ENCODE measurements at places on chromosomes 7 and 10. TPM values are rescaled to one million over a fixed set of nuclear protein-coding genes. Genes with fewer than 3 reads are reported as not detected.

The SORCS3 gene
- total RNA-seq = not detected

The ANKRD7 gene
- total RNA-seq = not detected

- H3K27ac ChIP-seq = no peak overlapping the region
- H3K4me1 ChIP-seq = no peaks in the 10 kb centered on the region
- no peaks in the 10 kb centered on the region for H3K36me3 ChIP-seq
These were observed 63.1 kb downstream of the MALRD1 start for GRCh38 chr10:19111501-19112267.

- no peak overlapping the region for H3K27ac ChIP-seq
- H3K4me3 ChIP-seq = no peak overlapping the region
- no peak for DNase-seq
These were observed 95.3 kb upstream of the ADO start for GRCh38 chr10:62709200-62709599.

GRCh38 chr7:123571684-123572083 lies 14.1 kb upstream of the NDUFA5 start:
- no peaks in the 10 kb centered on the region for H3K4me1 ChIP-seq
- H3K4me3 ChIP-seq = no peak overlapping the region
- H3K36me3 ChIP-seq = no peaks in the 10 kb centered on the region
- DNase-seq = no peak

The DYNC1I1 gene
- total RNA-seq = 1.3 TPM

The LIPF gene
- not detected for total RNA-seq

The TFR2 gene
- not detected for total RNA-seq

- no peaks in the 10 kb centered on the region for H3K36me3 ChIP-seq
- no peak overlapping the region for H3K27ac ChIP-seq
- H3K4me1 ChIP-seq = no peaks in the 10 kb centered on the region
These were observed 9.9 kb upstream of the CSGALNACT2 start for GRCh38 chr10:43128331-43128730.

- no peak overlapping the region for H3K4me3 ChIP-seq
- no peaks in the 10 kb centered on the region for H3K27me3 ChIP-seq
- no peak overlapping the region for H3K27ac ChIP-seq
- no peak for DNase-seq
- H3K36me3 ChIP-seq = no peaks in the 10 kb centered on the region
- H3K4me1 ChIP-seq = no peaks in the 10 kb centered on the region
These were observed 37.9 kb downstream of the GLI3 start for GRCh38 chr7:42198974-42199668.

The ZNF239 gene
- total RNA-seq = 4.9 TPM

DNA sequence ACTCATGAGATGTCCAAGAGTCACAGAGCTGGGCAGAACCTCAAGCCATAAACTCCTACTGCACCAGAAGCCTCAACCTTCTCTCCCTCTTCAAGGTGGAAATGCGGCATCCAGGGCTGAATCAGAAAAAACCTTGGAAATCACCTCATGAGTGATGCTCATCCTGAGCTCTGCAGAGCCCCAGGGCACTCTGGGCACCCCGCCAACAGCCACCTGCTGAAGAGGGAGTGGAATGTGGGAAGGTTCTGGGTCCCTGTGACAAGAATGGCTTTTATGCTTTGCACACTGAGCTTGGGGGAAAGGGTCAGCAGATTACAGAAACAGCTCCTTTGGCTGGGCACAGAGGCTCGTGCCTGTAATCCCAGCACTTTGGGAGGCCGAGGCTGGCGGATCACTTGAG lies 18.8 kb downstream of the NUDT1 start:
- H3K27me3 ChIP-seq = no peaks in the 10 kb centered on the region
- peak; percentile 44 for DNase-seq
- no peak overlapping the region for H3K27ac ChIP-seq
- peaks cover 7% of the 10 kb centered on the region for H3K36me3 ChIP-seq

The ASIC3 gene
- total RNA-seq = 1.3 TPM

DNA sequence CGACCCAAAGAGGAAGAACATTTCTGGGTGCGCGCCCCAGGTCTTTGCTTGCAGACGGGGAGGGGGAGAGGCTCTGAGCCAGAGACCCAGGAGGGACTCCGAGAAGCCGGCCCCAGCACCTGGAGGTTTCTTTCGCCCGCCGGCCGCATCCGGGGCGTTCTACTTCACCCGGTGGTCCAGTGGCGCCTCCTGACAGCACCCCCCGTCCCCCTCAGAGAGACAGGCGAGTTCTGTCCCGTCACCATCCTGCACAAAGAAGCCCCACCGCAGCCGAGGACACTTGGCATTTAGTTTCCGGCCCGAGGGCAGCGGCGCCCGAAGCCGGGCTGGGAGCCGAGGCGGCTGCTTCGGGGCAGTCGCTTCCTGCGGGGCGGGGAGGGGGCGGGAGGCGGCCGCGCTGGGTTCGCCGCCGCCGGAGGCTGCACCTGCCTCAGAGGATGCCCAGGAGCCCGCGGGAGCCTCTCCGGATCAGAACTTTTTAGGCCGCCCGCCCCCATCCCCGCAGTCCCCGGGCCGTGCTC lies at the start of gene TMEM178B:
Gene TMEM178B, plus strand, starts transcription at position 424 of the 521 bp plus-strand sequence.
- H3K27ac ChIP-seq = no peak within 1 kb of the TSS
- H3K36me3 ChIP-seq = no peaks in the 10 kb centered on the region
- H3K4me1 ChIP-seq = peaks cover 39% of the 10 kb centered on the region
- H3K27me3 ChIP-seq = no peaks in the 10 kb centered on the region

DNA sequence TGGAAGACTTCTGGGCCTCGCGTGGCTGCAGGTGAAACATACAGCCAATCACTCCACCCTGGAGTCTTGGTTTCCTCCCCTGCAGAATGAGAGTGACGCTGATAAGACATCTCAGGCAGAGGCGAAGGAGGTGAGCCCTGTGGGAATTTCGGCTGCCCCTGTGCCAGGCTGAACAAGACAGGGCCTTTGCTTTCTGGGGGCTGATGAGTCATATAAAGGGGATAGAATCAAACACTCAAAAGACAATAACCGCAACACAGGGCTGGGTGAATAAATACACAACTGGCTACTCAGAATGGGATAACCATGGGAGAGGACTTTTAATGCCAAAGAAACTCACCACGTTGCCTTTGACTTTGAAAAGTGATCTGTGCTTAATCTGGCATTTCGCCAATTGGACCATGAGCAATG lies 143.8 kb downstream of the KCNMA1 start:
- H3K4me3 ChIP-seq = no peak overlapping the region
- H3K27me3 ChIP-seq = no peaks in the 10 kb centered on the region
- no peak for DNase-seq
- peaks cover 50% of the 10 kb centered on the region for H3K4me1 ChIP-seq
- H3K36me3 ChIP-seq = no peaks in the 10 kb centered on the region

The STAG3 gene
- not detected for total RNA-seq

The FAM13C gene
- total RNA-seq = 9.6 TPM

DNA sequence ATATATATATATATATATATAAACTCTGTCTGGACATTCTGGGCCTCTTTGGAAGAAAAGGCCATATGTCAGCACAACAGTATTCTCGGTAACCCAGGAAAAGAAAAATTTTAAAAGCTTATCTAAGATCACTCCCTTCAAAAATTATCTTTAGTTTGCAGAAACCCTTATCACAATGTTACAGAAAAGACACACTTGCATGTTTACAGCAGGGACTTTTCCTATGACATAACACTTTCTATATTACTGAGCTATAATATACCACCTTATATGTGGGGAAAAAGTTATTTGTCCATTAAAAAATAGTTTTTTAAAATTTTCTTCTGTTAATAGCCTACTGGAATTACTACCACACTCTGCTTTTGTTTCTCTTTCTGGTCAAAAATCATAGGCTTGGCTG lies 25.4 kb downstream of the ANKRD61 start:
- no peak overlapping the region for H3K27ac ChIP-seq
- H3K27me3 ChIP-seq = no peaks in the 10 kb centered on the region
- peaks cover 42% of the 10 kb centered on the region for H3K4me1 ChIP-seq

The ZNF316 gene
- 29.1 TPM for total RNA-seq

DNA sequence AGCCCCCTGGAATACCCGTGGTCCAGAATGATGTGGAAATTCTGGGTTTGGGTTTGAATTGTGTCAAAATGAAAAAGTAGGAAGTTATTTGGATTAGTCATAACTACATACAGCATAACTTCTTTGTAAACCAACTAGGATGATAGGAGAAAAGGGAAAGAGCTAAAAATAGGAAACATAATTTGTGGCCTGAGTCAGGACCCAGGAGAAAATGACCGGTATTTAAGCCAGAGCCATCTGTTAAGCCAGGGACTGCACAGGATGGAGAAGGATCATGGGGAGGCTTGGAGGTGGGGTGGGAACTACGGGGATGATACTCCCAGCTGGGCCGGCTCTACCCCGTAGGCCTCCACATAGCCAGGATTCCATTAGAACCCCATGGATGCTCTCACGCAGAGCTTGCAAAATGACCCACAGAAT lies 98.6 kb downstream of the MYOF start:
- no peak for DNase-seq
- H3K4me1 ChIP-seq = no peaks in the 10 kb centered on the region
- H3K4me3 ChIP-seq = no peak overlapping the region
- no peaks in the 10 kb centered on the region for H3K36me3 ChIP-seq

DNA sequence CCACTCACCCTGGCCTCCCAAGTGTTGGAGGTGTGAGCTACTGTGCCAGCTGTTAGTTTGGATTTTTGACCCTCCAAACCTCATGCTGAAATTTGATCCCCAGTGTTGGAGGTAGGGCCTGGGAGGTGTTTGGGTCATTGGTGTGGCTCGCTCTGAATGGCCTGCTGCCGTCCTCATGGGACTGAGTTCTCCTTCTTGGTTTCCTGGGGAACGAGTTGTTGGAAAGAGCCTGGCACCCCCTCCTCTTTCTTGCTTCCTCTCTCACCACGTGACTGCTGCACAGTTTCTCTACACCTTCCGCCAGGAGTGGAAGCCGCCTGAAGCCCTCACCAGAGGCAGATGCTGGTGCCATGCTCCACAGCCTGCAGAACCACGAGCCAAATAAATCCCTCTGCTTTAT lies 253.5 kb downstream of the PHTF2 start:
- H3K36me3 ChIP-seq = no peaks in the 10 kb centered on the region
- H3K27me3 ChIP-seq = no peaks in the 10 kb centered on the region
- no peak overlapping the region for H3K4me3 ChIP-seq
- no peak overlapping the region for H3K27ac ChIP-seq
- DNase-seq = no peak

DNA sequence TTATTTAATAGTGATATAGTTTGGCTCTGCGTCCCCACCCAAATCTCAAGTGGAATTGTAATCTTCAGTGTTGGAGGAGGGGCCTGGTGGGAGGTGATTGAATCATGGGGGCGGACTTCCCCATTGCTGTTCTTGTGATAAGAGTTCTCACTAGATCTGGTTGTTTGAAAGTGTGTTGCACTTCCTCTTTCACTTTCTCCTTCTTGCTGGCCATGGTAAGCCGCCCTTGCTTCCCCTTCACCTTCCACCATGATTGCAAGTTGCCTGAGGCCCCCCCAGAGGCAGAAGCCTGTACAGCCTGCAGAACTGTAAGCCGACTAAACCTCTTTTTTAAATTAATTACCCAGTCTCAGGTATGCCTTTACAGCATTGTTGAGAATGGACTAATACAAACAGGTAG lies 101.4 kb downstream of the MTPAP start:
- H3K36me3 ChIP-seq = no peaks in the 10 kb centered on the region
- no peak overlapping the region for H3K27ac ChIP-seq
- no peak for DNase-seq
- no peaks in the 10 kb centered on the region for H3K4me1 ChIP-seq
- H3K4me3 ChIP-seq = no peak overlapping the region

GRCh38 chr10:3741688-3742461 lies 43.1 kb downstream of the KLF6 start:
- no peak overlapping the region for H3K27ac ChIP-seq
- no peak overlapping the region for H3K4me3 ChIP-seq
- no peaks in the 10 kb centered on the region for H3K27me3 ChIP-seq
- no peaks in the 10 kb centered on the region for H3K36me3 ChIP-seq

- H3K36me3 ChIP-seq = no peaks in the 10 kb centered on the region
- H3K27me3 ChIP-seq = no peaks in the 10 kb centered on the region
- peaks cover 32% of the 10 kb centered on the region for H3K4me1 ChIP-seq
- H3K4me3 ChIP-seq = no peak overlapping the region
- H3K27ac ChIP-seq = no peak overlapping the region
- no peak for DNase-seq
These were observed 59.8 kb downstream of the C10orf120 start for GRCh38 chr10:122639801-122640200.

DNA sequence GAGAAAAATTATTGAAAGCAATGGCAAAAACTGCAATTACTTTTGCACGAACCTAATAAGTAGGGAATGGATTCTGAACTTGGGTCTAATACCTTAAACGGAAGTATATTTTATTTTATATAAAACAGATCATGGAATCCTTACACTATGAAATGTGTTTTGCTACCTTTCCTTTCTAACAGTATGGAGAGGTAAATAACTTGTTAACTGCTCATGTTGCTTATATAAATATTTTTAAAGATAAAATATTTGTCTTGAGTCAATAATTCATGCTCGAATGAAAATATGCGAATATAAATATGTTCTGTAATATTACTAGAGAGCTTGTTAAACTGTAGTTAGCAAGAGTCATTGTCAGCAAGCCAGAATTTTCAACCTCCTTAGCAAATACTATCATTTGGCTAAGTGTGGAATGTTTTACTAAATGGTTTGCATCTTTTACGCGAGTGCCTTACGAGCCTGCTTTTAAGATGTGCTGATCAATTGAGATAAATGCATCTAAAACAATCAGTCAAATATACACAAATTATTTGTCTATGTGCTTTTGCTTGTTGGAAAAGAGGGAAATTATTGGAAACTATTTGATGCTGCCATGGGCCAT lies 5.9 kb downstream of the GNAT3 start:
- no peaks in the 10 kb centered on the region for H3K4me1 ChIP-seq
- H3K36me3 ChIP-seq = no peaks in the 10 kb centered on the region
- H3K4me3 ChIP-seq = no peak overlapping the region
- H3K27me3 ChIP-seq = no peaks in the 10 kb centered on the region
- H3K27ac ChIP-seq = no peak overlapping the region

DNA sequence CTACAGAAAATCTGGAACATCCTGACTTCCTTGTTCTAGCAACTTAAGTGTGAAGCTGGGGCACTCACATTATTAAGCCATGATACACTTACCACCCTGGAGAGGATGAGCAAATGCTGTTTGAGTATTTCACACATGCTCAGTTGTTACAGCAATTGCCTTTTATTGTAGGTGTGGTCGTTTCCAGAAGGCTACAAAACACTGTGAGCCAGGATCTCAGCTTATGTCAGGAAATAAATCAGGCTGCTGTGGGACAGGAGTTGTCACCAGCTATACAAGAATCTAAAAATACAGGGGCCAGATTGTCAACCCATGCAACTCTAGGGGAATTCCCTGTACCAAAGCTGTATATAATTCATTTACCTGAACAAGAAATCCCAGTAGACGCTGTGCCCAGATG lies 273.3 kb upstream of the SP4 start:
- no peak overlapping the region for H3K27ac ChIP-seq
- no peaks in the 10 kb centered on the region for H3K36me3 ChIP-seq
- no peaks in the 10 kb centered on the region for H3K4me1 ChIP-seq
- H3K4me3 ChIP-seq = no peak overlapping the region
- no peak for DNase-seq

The OR9A2 gene
- not detected for total RNA-seq

The SLC13A4 gene
- not detected for total RNA-seq

The DNAJC12 gene
- 8.2 TPM for total RNA-seq

GRCh38 chr7:139570626-139571025 lies 47.1 kb downstream of the CLEC2L start:
- H3K36me3 ChIP-seq = peaks cover 9% of the 10 kb centered on the region
- no peak overlapping the region for H3K4me3 ChIP-seq
- H3K27me3 ChIP-seq = no peaks in the 10 kb centered on the region
- DNase-seq = no peak
